ENCODE measurements at places on chromosomes 7 and 10.

DNA sequence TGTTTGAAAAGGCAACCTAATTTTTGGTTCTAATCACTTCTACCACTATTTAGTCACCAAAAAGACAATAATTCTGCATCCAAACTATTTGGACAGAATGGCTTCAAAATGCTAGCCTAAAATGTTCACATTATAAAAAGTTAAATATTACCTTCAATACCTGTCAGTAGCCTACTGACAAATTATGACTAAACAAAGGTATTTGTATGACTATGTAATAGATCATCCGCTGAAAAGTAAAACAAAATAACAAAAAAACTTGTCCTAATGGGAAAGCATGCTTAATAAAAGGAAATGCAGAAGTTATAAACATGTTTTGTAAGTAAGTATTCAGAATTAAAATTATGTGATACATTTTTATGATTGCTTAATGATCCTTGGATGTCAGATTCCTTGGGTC lies 36.6 kb downstream of the CD36 start:
- no peak for DNase-seq

- DNase-seq: peak; percentile 71
Measured at GRCh38 chr7:24963218-24963617, 16.8 kb downstream of the OSBPL3 start.

- DNase-seq: no peak
Measured at GRCh38 chr7:4406288-4407058, 275.6 kb upstream of the FOXK1 start.

GRCh38 chr7:27616914-27617548 lies 45.7 kb downstream of the HIBADH start:
- no peak for DNase-seq

DNA sequence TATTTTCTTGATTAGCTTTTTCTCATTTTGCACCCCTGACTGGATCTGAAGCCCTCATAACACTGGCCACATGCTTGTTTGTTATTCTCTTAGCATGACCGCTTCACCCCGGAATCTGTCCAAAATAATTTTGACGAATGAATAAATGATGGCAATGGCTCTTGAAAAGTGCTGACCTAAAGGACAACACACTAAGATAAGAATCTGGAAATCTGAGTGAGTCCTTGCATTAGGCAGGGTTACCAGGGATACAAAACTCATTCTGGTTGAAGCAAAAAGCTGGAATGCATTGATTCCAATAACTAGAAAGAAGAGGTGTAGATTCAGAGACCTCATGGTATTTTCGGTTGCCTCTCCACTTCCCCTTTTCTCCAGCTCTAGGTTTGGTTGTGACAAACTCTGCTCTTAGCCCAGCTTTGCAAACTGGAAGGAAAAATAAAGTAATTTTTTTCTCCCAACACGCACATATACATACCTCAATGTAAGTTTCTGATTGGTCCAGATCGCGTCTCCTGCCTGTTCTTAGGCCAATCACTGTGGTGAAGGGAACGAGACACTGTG lies 157.4 kb downstream of the SKIDA1 start:
- DNase-seq: no peak

- DNase-seq: no peak
Measured at GRCh38 chr10:1115607-1115955, 59.4 kb downstream of the WDR37 start.

- DNase-seq: no peak
Measured at GRCh38 chr10:63192826-63193225, 59.7 kb downstream of the NRBF2 start.

GRCh38 chr7:157678501-157678900 lies 341.7 kb downstream of the DNAJB6 start:
- no peak for DNase-seq

GRCh38 chr10:30762620-30763019 lies 133.1 kb upstream of the LYZL2 start:
- DNase-seq: no peak

DNA sequence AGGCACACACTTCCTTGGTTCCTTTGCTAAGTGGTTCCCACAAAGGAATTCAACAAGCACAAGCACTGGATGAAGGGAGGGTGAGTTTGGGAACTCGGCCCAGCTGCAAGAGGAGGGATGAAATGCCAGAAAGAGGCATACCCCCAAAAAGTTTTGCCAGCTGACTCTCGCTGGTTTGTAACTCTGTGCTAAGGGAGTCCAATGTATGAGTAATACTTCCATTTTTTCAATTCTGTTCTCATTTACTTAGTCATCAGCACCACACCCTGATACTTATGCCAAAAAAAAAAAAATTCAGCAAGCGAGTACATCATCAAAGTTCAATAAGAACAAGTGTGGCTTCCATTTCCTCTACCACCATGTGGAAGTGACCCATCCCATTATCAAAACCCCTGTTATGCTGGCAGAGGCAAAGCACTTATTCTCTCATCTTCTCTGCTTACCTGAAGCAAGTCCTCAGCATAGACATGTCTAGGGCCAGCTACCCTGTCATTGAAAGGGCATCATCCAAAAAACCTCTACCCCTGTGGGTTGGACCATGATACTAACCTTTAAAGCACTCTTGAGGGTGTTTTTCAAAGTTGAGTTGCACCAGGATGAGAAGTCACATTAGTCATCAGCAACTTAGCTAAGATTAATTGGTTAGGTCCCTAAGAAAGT lies 6.9 kb upstream of the HYCC1 start:
- DNase-seq: peak; percentile 91

DNA sequence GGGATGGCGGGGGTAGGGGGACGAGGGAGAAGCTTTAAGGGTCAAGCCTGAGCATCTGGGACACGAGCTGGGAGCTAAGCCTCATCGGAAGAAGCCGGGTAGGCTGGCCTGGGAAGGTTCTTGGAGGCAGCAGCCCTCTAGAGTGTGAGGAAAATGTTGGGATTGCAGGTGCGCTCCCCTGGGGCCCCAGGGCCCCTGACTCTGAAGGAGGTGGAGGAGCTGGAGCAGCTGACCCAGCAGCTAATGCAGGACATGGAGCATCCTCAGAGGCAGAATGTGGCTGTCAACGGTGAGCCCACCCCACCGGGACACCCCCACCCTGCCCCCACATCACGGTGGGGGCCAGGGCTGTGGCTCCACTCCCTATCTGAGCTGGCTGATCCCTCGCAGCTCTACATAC lies 6.9 kb downstream of the ZYX start:
- DNase-seq: no peak
